ENCODE measurements at places on chromosomes 1 and 21.

DNA sequence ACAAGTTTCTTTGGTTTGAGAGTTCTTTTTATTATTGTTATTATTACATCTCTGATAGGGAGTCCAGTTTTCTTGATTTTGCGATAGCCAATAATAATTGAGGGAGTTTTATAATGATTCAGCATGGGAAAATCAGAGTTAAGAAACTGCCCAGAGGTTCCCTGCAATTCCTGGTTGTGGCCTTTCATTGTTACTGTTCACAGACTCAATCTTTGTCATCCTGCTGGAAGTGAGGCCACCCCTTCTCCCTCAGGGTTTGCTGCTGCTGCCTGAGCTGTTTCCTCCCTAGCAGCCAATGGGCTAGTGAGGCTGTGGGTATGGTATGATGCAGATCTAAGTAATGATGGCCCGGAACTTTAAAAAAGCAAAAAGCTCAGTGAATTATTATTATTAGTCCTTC, 50.2 kb upstream of the TACSTD2 start:
- no peak for DNase-seq

- no peak for DNase-seq
Measured at GRCh38 chr1:102852613-102853012, 255.7 kb downstream of the COL11A1 start.

- no peak for DNase-seq
Measured at GRCh38 chr1:33330361-33330890, 9.5 kb upstream of the A3GALT2 start.

- no peak for DNase-seq
Measured at GRCh38 chr1:44604157-44604955, 69.9 kb downstream of the TMEM53 start.

- DNase-seq: no peak
Measured at GRCh38 chr1:228978484-228979324, 243.4 kb downstream of the RHOU start.

DNA sequence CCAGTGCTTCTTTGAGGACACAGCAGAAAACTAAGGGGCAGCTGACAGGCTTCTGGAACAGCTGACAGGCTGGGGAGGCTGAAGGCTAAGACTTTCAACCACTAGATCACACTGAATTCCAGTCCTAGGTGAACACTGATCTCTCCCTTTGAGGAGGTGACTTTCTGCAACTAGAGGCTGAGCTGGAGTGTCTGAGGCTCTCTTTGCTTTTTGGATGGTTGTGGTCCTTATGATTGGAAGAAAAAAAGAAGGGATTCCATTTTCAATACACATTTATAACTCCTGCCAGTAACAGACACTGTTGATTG, 1.4 kb downstream of the IL6R start:
- no peak for DNase-seq

GRCh38 chr1:159483501-159483900, 44.0 kb downstream of the OR10J1 start:
- no peak for DNase-seq

GRCh38 chr1:22080191-22080590, 27.7 kb downstream of the CDC42 start:
- DNase-seq: no peak

DNA sequence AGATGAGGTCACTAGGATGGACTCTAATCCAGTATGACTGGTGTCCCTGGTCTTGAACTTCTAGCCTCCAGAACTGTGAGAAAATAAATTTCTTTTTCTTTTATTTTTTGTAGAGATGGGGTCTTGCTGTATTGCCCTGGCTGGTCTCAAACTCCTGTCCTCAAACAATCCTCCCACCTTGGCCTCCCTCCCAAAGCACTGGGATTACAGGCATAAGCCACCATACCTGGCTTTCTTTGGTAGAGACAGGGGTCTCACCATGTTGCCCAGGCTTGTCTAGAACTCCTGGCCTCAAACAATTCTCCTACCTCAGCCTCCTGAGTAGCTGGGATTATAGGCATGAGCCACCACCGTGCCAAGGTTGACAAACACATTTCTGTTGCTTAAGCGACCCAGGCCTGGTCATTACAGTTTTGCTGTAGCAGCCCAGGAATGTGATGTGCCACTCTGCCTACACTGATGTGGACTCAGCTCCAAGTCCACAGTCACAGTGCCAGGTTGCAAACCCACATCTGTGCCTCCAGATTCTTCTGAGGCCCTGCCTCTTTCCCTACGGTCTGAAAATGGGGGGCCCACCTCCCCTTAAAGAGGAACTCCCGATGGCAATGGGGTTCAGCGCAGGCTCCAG, 15.9 kb downstream of the PYCR2 start:
- DNase-seq: no peak

GRCh38 chr21:38067086-38067739, 151.0 kb upstream of the KCNJ6 start:
- DNase-seq: no peak

- DNase-seq: no peak
Measured at GRCh38 chr1:154583773-154584172, 16.2 kb downstream of the CHRNB2 start.

DNA sequence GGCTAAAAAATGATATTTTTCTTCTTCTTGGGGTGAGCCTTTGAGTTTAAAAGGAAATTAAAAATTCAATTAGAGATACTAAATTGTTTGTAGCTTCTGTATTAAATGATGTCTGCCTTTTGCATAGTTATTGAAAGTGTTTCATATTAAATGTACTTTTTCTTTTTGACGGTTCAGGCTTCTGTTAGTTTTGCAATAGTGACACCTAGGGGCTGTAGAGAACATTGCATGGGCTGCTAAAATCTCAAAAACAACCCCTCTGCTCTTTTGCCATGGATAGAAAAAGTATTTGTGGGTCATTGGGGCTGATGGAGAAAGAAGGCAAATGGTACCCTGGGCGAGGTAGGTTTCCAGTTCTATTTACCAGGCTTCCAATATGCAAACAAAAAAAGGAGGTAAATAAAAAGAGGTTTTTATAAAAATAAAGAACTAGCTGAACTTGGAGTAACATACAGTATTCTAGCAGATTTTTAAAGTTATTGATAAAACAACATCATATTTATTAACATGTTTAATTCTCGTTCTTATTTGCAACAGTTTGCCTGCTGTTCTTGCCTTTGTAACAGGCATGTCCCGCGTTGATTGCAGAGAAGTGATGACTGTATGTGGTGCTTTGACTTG, 115.4 kb upstream of the HOOK1 start:
- DNase-seq: no peak

GRCh38 chr1:53552981-53553733, 94.0 kb downstream of the DMRTB1 start:
- DNase-seq: no peak

DNA sequence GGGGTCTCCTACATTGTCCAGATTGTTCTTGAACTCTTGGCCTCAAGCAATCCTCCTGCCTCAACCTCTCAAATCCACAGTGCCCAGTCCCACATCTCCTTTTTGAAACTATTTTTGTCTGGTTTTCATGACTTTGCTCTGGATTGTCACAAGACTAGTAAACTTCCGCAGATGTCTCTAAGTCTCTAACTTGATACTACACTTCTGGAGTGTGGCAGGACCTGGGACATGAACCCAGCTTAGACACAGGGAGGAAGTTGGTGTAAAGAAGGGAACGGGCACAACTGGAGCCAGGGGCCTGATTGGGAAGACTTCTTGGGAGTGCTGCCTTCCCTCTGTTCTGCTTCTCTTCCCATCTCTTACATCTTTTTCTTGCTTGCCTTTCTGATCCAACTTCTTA, 16.2 kb upstream of the DISC1 start:
- DNase-seq: no peak

DNA sequence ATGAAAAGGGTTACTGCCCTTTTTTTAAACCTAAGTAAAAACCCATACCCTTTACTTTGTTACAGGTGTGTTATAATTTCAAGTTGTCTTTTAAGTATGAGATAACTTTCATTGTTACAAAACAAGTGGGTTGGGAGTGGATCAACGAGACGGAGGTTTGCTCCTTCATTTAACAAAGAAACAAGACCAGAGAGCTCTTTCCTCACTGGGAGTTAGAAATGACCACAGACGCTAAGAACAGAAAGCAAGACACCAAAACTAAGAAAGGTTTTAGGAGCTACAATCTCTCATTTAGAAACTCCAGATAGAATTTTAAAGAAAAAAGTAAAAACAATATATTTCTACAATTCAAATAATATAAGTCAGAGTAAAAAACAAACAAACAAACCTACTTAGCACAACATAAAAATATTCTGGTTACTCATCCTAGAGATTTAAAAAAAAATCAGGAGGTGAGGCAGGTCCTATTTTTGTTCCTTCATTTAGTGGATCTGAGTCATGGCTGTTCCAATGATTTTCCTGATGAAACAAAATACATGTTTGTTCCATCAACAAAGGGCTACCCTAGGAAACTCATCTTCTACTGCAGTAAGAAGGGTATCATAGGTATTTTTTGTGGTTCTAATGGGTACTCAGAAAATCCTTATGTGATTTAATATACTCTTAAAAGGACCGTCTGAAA, 33.0 kb downstream of the APP start:
- DNase-seq: no peak

- no peak for DNase-seq
Measured at GRCh38 chr1:83559129-83559840, 439.6 kb downstream of the TTLL7 start.

All from AG09319 (cell line).